ENCODE measurements at places on chromosomes 5 and 9.

DNA sequence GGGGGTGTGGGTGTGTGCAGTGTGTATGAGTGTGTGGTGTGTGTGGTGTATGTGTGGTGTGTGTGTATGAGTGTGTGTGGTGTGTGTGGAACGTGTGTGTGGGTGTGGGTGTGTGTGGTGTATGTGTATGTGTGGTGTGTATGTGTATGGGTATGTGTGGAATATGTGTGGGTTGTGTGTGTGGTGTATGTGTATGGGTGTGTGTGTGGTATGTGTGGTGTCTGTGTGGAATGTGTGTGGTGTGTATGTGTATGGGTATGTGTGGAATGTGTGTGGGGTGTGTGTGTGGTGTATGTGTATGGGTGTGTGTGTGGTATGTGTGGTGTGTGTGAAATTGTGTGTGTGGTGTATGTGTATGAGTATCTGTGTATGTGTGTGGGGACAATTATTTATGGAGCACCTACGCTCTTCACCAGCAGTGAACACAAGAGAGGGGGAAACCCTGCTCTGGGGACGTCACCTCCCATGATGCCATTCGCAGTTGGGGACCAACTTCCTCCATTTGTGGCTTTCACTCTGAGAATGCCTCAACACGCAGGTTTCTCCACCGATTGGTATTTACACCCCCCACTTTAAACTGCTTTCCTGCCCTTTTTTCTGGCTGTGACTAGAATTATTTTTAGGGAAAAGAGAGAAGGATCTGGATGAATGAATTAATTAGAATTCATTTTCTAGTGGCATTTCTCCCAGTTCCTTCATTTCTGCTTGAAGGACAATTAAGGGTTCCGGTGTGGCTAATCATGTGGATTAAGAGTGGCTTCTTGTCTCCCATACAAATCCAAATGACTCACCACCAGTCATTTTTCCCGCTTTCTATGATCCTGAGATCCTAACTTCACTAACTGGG lies 238.1 kb downstream of the ROR2 start:
- DNase-seq = no peak

GRCh38 chr5:144187699-144188294 lies 17.1 kb downstream of the KCTD16 start:
- peak; percentile 83 for DNase-seq

- no peak for DNase-seq
Measured at GRCh38 chr5:1124205-1125029, 12.6 kb upstream of the SLC12A7 start.

GRCh38 chr9:124752967-124753366 lies 18.1 kb downstream of the NR6A1 start:
- peak; percentile 76 for DNase-seq

DNA sequence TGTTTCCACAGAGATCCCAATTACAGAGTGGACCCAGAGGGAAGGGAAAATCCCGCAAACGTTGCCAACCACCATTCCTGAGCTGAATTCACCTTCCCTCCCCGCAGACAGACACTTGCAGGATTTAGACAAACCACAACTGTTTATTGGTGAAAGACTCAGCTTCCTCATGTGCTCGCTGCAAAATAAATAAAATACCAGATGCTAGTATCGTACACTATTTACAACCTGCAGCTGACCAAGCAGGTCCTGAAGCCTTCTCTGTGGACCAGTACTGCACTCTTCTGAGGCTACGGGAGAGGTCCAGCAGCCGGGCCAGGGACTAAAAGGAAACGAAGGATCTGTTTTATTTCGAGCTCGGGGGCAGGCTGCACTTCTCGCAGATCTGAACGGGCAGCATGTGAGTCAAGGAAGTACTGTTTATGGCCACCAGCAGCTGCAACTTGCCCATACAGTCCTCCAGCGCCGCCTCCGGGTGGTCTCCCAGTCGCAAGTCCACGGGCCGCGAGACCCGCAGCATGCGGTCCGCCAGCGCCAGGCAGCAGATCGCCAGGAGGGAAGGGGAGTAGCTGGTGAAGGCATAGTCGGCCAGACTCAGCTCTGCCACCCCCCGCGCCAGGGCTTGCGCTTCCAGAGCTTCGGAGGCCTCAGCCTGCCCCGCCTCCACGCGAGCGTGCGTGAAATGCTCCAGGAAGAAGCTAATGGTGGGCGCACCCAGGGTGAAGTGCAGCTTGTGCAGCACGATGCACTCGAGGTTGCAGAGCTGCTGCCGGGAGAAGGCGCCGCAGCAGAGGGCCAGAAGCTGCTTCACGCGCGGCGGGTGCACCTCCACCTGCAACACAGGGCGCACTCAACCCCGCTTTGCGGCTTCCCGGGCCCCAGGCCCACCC lies 2.1 kb downstream of the CCNO start:
- DNase-seq = no peak

DNA sequence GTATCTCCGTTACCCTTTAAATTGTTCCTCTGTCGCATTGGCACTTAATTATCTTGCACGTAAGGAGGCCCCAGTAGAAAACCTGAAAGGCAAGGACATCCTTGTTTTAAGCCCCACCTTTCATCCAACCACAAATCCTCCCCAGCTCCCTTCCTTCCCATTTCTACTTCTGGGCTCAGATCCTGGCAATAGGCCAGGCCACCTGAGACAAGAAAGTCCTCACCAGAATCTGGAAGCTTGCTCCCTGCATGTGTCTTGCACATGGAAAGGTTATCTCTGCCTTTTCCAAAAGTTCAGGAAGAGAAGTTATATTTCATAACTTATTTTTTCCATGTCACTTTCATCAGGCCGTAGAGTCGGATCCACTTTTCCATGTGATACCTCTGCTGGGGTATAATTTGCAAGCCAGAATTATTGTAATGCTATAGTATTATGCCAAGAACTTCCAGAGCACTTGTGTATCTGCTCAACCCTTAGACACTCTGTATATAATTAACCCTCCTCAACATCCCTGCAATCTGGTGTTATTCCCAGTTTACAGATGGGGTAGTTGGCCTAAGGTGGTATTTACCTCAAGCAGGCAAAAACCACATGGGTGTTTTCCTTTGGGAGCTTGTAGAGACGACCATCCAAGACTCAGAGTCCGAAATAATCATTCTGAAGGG lies 2.6 kb upstream of the SHB start:
- DNase-seq = no peak

DNA sequence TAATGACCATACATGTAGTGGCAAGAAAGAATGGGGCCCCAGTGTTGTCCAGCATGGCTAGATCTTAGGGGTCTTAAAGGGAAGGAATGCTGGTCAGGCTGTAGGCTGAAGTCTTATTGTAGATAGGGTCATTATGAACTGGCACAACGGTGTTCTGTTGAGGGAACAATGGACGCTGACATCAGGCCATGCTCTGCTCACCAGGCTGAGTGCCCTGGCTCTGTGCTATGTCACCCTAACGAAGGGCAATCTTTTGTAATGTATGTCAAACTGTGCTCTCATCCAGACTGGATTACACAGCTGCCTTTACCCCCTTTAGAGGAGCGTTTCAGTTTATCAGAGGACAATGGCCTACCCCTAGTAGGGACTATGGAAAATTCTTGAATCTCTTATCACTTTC lies 14.6 kb upstream of the ZNF608 start:
- DNase-seq = no peak

GRCh38 chr5:118651002-118651401 lies 337.3 kb downstream of the DTWD2 start:
- no peak for DNase-seq

Measured in AG08395 (cell line).